ENCODE measurements at places on chromosomes 7 and 10. TPM values are rescaled to one million over a fixed set of nuclear protein-coding genes. Genes with fewer than 3 reads are reported as not detected.

The AKR1C1 gene
- total RNA-seq = 18.4 TPM

The HHEX gene
- 18.5 TPM for total RNA-seq

The FAM13C gene
- total RNA-seq = 10.7 TPM

The NKX1-2 gene
- total RNA-seq = not detected

The CAV1 gene
- total RNA-seq = 156 TPM

The FAM25C gene
- total RNA-seq = not detected

The SVOPL gene
- total RNA-seq = not detected

The HTR5A gene
- total RNA-seq = not detected

The ANXA8L1 gene
- total RNA-seq = not detected

The LMTK2 gene
- 11.8 TPM for total RNA-seq

The NAT16 gene
- total RNA-seq = not detected

The MAGI2 gene
- 4.0 TPM for total RNA-seq

The C10orf143 gene
- 0.11 TPM for total RNA-seq

The CTNNA3 gene
- total RNA-seq = under 0.01 TPM

The CYP3A7 gene
- not detected for total RNA-seq

The NACAD gene
- 7.1 TPM for total RNA-seq

The ZNF488 gene
- total RNA-seq = not detected

The RADIL gene
- total RNA-seq = 42.4 TPM

The ZC3HAV1L gene
- total RNA-seq = 29.1 TPM

The PPRC1 gene
- total RNA-seq = 30.7 TPM

The AGBL3 gene
- 2.8 TPM for total RNA-seq

The CTAGE15 gene
- total RNA-seq = 0.21 TPM

The ITPRID1 gene
- not detected for total RNA-seq

The TFR2 gene
- not detected for total RNA-seq

The CCDC172 gene
- total RNA-seq = not detected

The FLNC gene
- 117 TPM for total RNA-seq

The THSD7A gene
- 10.1 TPM for total RNA-seq

The AKR1C4 gene
- total RNA-seq = not detected

The FOXL3 gene
- total RNA-seq = not detected

The ACTL6B gene
- total RNA-seq = not detected

The RELN gene
- total RNA-seq = 0.11 TPM

The ERVW-1 gene
- total RNA-seq = not detected

The AFAP1L2 gene
- 30.4 TPM for total RNA-seq

The MACC1 gene
- total RNA-seq = not detected
